Iris pigment epithelial cell (primary cell): ENCODE measurements at places on chromosomes 16 and 17.
A peak's percentile ranks its signal among the peaks of the same experiment; 100 is the strongest.

DNA sequence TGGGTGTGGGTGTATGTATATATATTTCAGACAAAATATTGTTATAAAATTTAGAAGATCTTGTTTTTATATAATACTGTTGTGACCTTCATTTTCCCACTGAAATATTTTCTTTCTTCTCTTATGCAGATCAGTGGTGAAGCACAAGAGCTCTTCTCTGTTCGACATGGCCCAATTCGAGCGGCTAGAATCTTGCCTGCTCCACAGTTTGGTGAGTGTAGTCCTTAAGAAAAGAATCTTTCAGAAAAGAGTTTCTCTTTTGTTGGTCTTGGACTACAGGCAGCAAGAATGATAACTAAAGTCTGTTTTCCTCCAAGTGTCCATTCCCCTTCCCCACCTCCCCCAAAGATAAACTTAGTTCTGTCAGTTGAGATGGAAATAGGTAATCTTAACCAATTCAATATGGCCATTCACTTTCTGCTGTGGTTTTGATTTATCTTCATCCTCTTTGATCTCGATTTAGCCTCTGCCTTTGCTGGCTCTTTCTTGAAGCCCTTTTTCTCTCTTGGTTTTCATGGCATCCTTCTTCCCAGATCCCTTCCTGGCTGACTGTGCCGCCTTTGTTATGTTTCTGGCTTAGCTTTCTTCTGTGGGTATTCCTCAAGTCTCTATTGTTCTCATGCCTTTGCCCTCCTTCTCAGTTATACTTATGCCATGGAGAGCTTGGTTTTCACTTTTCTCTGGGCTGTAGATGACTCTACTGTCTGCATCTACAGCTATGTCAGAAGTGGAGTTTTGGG, 69.6 kb downstream of the BCAS3 start:
- no peak for DNase-seq

GRCh38 chr16:79645701-79646100, 45.2 kb upstream of the MAF start:
- DNase-seq: no peak

DNA sequence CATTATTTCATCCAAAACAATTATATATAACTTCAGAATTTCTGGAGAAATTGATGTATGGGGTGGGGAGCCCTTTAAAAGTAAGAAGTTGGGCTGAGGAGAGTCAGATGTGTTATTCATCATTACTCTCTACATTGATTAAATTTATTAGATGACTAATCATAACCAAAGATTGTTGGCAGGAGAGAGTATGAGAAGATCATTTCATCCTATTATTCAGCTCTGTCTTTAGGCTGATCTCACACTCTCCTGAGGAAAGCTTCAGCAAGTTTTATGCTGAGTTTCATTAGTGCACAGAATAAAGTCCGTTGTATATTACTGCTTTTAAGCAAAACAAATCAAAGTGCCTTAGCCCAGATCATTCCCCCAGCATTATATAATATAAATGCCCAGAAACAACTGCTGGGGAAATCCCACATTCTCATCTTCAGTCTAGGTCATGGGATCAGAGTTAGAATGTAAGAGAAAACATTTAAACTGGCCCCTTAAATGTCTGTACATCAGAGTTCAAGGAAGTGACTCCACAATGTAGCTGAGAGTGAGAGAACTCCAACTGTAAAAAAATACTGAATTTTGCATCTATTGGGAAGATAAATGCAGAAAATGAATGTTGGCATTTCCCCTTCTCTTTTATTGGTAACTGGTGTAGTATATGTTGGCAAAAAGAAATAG, 130.1 kb upstream of the HLF start:
- peak; percentile 41 for DNase-seq

DNA sequence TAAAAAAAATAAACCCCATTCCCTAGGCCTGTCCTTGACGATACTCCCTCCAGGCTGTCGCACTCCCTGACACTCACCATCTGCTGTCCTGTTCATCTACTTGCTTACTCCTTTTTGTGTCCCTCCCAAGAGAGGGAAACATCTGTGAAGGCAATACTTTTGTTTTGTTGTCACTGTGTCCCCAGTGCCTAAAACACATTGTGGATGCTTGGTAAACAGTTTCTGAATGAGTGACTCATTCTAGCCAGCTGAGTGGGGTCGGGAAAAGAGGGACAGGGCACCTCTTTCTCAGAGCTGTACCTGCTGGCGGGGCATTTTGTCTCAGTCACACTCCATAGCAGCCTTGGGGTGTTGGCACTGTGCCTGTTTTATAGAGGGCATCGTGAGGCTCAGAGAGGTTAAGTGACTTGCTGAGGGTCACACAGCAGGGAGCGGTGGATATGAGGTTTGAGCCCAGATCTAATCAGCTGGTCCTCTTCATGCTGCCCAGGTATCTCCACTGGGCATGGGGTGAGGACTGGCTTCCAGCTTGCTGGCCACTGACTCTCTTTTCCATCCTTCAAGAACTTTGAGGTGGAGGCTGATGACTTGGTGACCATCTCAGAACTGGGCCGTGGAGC, 15.6 kb downstream of the MAP2K3 start:
- no peak for DNase-seq

- no peak for DNase-seq
Measured at GRCh38 chr16:74871608-74872007, 97.0 kb upstream of the FA2H start.

- no peak for DNase-seq
Measured at GRCh38 chr17:10081571-10082169, 116.7 kb downstream of the GAS7 start.

DNA sequence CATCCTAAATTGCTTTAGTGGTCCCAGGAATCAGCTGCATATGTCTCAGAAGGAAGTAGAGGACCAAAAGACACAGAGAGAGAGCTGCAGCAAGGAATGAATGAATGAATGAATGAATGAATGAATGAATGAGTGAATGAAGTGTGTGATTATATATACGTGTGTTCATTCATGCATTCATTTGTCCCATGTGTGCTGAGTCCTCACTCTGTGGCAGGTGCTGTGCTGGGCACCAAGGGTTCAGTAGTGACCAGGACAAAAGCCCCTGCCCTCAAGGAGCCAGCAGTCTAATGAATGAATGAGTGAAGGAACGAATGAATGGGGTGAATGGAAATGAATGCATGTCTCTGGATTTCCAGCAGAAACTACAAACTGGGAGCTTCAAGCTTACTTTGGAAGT, 9.4 kb downstream of the CNGB1 start:
- DNase-seq: no peak

DNA sequence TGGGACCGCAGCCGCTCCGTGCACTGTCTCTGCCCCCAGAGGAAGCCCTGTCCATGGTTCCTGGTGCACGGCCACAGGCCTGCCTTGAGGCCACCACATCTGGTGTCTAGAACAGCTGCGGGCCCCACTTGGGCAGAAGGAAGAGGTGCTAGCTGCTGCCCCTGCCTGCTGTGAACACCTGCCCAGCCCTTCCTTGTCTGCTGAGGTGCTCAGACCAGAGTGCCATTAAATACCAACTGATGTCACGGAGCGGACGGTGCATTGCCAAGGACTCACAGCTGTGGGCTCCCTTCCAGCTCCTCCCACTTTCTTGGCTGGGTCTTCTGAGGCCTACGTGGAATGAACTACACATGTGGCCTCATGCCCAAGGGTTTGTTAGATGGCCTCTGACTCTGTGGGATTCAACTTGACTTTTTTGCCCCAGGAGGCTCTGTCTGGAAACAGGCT, 146.1 kb downstream of the RAB11FIP4 start:
- no peak for DNase-seq

- no peak for DNase-seq
Measured at GRCh38 chr17:82632451-82632850, 15.8 kb downstream of the WDR45B start.

DNA sequence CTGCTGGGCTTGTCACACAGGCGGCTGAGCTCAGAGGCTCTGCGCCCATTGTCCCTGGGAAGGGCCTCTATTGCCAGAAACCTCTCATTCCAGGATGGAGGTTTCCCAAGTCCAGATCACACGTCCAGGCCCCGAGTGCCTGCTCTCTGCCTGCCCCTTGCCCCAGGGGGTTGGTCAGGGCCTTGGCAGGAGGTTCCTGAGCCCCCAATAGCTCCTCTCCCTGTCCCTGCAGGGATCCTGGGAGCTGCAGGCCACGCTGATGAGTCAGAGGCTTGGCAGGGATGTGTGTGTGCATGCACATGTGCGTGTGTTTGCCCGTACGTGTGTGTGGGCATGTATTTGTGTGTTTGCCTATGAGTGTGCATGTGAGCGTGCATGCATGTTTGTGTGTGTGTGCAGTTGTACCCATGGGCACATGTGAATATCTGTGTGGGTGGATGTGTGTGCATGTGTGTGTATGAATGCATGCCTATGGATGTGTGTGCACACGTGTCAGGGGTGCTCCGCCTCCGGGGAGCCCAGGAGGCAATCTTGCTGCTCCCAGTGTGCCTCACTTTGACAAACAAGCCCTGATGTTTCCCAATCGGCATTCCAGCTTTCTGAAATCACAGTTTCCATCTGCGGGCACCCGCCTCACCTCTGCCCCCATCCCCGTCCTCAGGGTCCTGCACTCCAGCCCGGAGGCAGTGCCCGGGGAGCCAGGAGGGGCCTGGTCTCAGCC, 98.4 kb upstream of the GSE1 start:
- peak; percentile 92 for DNase-seq

- no peak for DNase-seq
Measured at GRCh38 chr16:1903220-1903574, 15.0 kb downstream of the HS3ST6 start.

GRCh38 chr16:10895053-10895946, 18.3 kb downstream of the CIITA start:
- DNase-seq: peak; percentile 26

- peak; percentile 18 for DNase-seq
Measured at GRCh38 chr17:65589321-65589720, 27.9 kb upstream of the AXIN2 start.

DNA sequence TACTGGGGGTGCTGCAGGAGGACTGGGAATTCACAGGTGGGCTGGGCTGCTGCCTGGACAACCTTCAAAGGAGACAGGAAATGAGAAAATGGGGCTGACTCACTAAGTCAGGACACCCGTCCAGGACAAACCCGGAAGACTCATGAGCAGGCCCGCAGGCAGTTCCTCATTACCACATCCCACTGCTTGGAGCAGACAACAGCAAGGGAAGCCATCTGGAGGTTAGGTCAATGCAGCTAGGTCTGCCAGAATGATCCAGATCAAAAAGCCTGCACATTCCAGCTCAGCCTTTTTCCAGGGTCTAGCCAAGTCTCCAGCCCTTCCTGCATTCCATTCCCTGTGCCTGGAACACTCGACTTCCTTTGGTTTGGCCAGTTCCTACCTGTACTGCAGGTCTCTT, 536.5 kb upstream of the CDH11 start:
- DNase-seq: peak; percentile 92

DNA sequence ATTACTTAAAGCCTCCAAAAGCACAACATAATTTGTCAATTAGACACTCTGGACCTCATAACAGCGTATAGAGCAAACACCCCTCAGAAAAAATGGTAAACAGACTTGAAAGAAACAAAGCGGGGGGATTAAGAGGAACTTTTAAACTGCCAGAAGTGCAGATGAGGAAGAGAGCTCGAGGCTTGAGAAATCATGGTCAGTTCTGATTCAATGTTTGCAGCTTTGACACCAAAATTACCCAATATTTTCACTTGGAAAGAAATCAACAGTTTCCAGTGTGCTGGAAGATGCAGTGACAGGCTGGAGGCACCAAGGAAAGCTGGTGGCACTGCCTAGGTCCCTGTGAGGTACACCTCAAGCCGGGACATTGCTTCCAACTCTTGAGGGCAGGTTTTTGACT, 180.9 kb upstream of the TOX3 start:
- no peak for DNase-seq

DNA sequence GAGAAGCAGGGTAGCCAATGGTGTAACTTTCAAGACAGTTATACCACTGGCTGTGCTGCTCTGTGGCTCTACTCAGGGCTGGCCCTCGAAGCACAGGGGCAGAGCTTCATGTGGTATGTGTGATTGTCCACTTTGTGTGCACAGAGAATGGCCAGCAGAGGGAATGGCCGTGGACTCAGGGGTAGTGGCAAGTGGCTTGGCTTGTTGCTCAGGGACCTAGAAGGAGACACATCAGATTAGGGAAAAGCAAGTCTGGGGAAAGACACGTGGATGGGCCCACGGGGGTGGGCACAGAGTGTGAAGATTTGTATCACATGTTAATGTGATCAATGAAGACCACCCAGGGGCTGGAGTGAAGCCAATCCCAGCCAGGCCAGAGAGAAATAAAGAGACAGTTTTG, 20.0 kb upstream of the XYLT2 start:
- no peak for DNase-seq

DNA sequence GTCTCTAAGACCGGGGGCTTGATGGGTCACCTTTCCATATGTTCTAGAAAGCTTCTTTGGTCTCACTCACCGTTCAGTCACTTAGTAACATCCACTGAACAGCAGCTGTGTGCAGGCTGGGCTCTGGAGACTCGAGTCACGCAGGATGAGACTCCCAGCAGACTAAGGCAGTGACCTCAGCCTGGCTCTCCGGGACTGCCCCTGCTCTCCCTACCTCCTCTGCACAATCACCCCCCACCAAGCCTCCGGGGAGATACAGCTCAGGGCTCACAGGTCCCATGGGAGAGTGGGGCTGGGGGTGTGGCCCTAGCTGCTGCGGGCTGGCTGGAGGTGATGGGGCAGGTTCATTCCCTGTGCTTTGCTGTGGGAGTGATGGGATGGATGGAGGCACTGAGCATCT, 14.1 kb downstream of the FLYWCH2 start:
- DNase-seq: peak; percentile 21

GRCh38 chr17:21297026-21297520, 12.6 kb downstream of the MAP2K3 start:
- DNase-seq: no peak

GRCh38 chr16:2687531-2688308, 5.4 kb downstream of the KCTD5 start:
- no peak for DNase-seq

DNA sequence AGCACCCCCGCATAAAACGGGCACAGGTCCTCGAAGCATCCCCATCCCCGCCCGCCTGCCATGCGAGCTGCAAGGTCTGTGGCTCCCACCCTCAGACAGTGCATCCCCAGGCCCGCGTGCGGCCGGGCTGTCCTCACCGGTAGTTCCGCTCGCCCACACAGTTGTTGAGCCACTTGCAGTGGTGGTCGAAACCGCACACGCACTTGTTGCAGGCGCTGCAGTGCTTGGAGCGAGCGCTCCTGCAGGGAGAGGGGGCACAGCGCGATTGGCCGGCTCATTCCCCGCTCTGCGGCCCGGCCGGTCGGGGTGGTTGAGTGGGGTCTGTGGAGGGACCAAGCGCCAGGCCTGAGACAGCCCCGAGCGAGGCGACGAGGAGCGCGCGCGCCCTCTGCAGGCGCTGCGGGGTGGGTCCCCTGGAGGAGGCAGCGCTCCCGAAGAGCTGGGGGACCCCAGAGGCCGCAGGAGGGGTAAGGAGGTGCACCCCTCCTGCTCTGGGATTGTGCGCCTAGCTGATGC, 6.0 kb upstream of the TPPP3 start:
- DNase-seq: peak; percentile 17

- DNase-seq: peak; percentile 78
Measured at GRCh38 chr17:45132572-45133463, 503 bp upstream of the PLCD3 start.

GRCh38 chr17:50487213-50488096, 8.8 kb downstream of the RSAD1 start:
- DNase-seq: no peak

GRCh38 chr17:40283662-40284061, 4.0 kb upstream of the CDC6 start:
- DNase-seq: peak; percentile 98

GRCh38 chr16:1154291-1154886, 1.5 kb downstream of the CACNA1H start:
- DNase-seq: no peak

- DNase-seq: peak; percentile 48
Measured at GRCh38 chr17:74408262-74408661, 23.6 kb upstream of the GPRC5C start.

GRCh38 chr17:76870377-76870714, 2.1 kb downstream of the MGAT5B start:
- peak; percentile 14 for DNase-seq
